ENCODE measurements at places on chromosomes 2 and 18. TPM values are rescaled to one million over a fixed set of nuclear protein-coding genes. Genes with fewer than 3 reads are reported as not detected.

The TWIST2 gene
- total RNA-seq, result 108 TPM

The L3MBTL4 gene
- not detected for total RNA-seq

The TRIM43 gene
- total RNA-seq, result not detected

The MOGAT1 gene
- total RNA-seq, result not detected

The GCC2 gene
- 7.6 TPM for total RNA-seq

The SP9 gene
- not detected for total RNA-seq

The ABCG8 gene
- total RNA-seq, result not detected

The GAREM2 gene
- 2.1 TPM for total RNA-seq

The SERPINB12 gene
- total RNA-seq, result 0.32 TPM

The SRD5A2 gene
- total RNA-seq, result not detected

The KCNS3 gene
- total RNA-seq, result 6.7 TPM

DNA sequence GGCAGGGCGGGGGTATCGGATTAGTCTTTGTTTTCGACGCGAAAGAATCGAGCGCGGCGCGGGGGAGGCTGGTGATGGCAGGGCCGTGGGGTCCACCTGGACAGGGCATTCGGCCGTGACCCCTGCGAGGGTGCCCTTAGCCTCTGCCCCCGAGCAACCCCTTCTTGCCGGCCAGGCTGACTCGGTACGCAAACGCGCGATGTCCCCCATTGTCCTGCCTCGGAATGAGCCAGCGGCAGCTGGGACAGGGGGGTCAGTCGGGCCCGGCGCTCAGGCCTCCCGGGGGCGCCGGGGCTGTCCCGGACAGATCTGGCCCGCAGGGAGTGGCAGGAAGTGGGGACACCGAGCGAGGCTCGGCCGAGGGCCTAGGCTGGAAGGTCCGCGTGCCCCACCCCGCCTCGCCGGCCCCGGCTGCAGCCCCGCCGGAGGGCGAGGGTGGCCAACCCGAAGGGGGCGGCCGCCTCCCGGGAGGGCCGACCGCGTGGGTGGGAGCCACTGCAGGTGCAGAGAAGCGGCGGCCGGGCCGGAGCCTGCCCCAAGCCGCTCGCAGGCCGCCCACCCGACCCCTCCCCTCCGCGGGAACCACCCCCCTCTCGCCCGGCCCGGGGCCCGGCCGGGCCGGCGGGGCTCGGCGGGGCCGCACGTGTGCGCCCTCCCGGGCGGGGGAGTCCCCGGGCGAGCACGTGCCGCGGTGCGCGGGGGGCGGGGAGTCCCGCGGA lies at the start of gene TET3:
TET3 (plus strand) TSS at position 708 of the 719 bp plus-strand sequence. CDS start 1,494 bp downstream, outside the sequence.
- DNase-seq, result peak; percentile 66

- no peak for DNase-seq
Observed at GRCh38 chr2:236908439-236909192, 177.1 kb upstream of the COPS8 start.

- DNase-seq, result no peak
Observed at GRCh38 chr2:190646780-190647522, 1.9 kb upstream of the NAB1 start.

- DNase-seq, result no peak
Observed at GRCh38 chr2:201996679-201997314, 36.9 kb upstream of the FZD7 start.

DNA sequence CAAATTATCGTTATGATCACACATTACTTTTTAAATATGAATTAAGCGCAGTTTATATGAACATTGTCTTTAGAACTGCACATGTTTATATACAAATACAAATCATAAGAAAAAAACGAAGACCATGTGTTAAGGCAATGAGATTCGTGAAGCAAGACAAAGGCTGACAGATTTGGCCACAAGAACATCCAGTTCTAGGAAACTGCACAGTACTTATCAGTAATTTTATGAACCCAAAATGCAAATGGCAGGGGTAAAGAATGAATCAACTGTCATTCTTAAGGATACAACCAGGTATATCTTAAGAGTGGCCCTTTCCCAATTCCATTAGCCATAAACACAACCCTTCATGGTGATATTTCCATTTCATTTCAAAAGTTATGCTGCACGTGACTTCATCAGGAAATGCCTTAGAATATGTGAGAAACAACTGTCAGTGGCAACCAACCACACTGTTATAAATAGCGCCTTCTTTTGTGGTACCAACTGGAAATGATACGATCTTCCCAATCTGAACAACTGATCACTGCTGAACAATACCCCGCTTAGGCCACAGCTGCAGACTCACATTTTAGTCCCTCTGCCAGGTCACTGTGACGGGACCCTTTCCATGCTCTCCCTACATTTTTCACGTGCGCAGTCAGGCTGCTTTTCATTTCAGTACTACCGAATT lies 144.9 kb downstream of the L3MBTL4 start:
- DNase-seq, result no peak

- no peak for DNase-seq
Observed at GRCh38 chr2:37827911-37828511, 97.1 kb upstream of the RMDN2 start.

GRCh38 chr2:37800176-37800858 lies 124.8 kb upstream of the RMDN2 start:
- DNase-seq, result no peak

GRCh38 chr2:54957321-54957999 lies 92.8 kb downstream of the RTN4 start:
- no peak for DNase-seq

- DNase-seq, result no peak
Observed at GRCh38 chr18:7601246-7601615, 34.1 kb downstream of the PTPRM start.

GRCh38 chr18:44680273-44681075 lies at the start of gene SETBP1:
SETBP1 (plus strand) TSS chr18:44680888; CDS start chr18:44701347, 20,459 bp downstream.
- peak; percentile 82 for DNase-seq

DNA sequence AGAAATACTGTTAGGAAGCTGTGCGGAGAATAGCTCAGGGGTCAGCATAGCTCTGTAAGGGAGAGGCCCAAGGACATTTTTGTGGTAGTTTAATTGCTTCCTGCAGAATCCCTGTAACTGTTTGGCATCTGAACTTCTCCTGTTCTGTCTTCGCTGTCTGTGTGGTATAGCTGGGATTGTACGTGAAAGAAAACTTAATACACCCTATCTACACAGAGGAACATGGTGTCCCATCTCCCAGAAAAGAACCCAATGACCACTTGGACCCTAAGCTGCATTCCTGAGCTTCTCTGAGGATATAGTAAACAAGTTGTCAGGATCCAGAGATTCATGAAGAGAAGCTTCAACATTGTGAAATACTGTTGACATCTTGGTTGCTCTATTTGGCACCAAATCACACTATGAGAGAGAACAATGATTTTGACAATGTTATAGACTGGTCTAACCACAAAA lies 81.3 kb downstream of the CDC42EP3 start:
- no peak for DNase-seq

- no peak for DNase-seq
Observed at GRCh38 chr18:21820033-21820810, 79.6 kb downstream of the MIB1 start.

- no peak for DNase-seq
Observed at GRCh38 chr2:70826696-70827350, 6.4 kb upstream of the CLEC4F start.

- no peak for DNase-seq
Observed at GRCh38 chr2:160224060-160224459, 24.0 kb upstream of the ITGB6 start.

DNA sequence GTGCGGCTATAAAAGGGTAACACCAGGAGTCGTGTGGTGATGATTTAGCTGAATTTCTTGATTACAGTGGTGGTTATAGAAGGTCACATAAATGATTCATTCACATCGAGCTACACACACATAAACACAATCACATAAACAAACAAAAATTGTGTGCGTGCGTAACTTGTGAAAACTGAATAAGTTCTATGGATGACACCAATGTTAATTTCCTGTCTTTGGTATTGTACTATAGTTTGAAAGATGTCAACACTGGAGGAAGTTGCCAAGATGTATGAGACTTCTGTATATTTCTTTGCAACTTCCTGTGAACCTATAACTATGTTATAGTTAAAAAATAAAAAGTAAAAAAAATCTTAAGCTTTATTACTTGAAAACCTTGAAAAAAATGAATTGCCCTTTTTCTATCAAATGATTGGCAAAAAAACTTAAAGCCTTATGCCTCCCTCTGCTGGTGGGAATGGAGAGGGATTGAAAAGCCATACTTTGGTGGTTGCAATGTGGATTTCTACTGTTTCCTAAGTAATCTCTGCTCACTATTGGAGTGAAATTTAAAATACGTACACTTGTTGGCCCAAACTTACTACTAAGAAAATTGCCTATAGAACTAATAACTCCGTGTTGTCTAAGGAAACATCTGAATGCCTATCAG lies 227.7 kb downstream of the RPIA start:
- no peak for DNase-seq

DNA sequence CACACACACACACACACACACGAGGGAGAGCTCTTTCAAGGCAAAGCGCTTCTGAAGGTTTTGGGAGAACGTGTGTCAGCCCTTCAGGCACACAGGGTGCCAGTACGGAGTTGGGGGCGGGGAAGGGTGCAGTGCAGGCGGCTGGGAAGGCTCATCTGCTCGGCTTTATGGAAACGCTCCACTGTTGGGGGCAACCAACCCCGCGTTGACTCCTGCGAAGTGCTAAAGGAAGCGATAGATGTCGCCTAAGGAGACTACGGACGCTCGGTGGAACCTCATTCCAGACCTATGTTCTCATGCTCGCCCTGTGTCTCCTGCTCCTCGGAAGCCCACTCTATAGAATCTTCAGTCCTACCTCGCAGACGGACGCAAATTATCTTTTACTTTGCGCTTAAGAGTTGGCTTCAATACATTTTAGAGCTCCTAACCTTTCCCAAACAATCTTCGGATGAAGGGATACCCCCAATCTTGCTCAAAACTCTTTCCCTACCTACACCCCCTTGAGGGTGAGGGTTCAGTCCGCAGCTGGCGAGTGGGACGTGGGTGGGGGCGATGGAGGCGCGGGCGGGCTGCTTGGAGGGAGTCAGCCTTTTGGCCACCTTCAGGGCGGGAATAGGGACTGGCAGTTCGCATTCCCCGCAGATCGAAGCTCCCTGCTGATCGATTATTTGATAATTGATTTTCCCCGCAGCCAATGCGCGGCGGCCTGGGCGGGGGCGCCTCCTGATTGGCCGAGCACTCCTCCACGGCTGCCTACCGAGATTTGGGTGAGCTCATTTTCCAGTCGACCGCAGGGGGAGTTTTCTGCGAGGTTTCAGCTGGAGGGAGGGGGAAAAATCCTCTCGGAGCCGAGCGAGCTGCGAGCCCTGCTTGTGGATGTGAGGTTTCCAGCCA lies 1.9 kb upstream of the MEIS1 start:
- DNase-seq, result peak; percentile 95

GRCh38 chr2:18998491-18998890 lies 359.9 kb downstream of the OSR1 start:
- DNase-seq, result no peak

DNA sequence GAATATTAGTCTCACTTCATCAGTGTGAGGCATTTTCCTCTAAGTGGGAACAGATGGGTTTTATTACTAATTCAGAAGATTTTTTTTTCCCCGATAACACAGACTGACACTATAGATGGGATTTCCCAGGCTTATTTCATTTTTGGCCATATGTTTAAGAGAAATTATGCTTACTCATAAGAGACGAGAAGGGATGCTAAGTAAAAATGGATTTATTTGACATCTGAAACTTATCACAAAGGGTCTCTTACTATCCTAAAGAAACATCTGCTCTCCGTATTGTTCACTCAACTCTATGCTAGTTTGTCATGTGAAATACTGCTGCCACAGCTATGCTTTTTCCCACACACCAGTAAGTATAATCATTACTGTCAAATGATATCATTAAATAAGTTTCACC lies 1476.3 kb downstream of the LRP1B start:
- DNase-seq, result no peak

GRCh38 chr2:209331291-209331844 lies 92.5 kb upstream of the MAP2 start:
- no peak for DNase-seq

DNA sequence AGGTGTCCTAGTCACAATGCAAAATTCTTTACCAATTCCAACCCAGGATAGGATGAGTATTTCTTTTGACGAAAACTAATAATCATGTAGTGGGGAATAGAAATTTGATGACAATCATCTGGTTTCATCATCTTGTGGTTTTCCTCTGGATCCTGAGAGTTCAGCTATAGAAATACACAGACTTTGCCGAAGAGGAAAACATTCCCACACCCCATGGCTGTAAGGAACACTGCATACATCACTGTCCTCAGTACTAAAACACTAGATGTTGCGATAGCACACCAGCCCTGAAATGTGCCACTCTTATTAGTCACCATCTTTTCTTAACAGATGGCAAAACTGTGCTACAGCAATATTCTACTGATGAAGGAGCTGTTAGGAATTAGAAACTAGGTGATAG lies 29.4 kb downstream of the CERKL start:
- DNase-seq, result no peak

- no peak for DNase-seq
Observed at GRCh38 chr2:230812033-230812432, 52.7 kb upstream of the ITM2C start.

GRCh38 chr2:96241900-96242611 lies 23.7 kb downstream of the TMEM127 start:
- DNase-seq, result no peak

- DNase-seq, result no peak
Observed at GRCh38 chr2:192137451-192137850, 57.3 kb downstream of the TMEFF2 start.

DNA sequence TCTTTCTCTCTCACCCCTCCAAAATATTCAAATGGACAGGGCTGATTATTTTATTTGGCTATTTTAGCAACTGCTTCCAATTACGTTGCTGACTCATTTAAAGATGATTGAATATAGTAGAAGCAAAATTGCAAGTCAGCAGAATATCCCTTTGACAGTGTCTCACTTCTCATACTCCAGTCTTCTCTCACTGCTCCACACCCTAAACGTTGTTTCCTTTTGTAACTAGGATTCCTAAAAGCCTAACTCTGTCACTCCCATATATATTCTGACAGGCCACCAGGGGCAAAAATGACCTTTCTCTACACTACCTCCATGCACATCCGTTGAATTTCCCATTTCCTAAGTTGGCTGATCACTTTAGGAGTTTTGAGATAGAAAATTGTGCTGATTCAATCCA lies 351.1 kb downstream of the RND3 start:
- no peak for DNase-seq

GRCh38 chr2:213079756-213080155 lies 71.7 kb downstream of the IKZF2 start:
- no peak for DNase-seq

DNA sequence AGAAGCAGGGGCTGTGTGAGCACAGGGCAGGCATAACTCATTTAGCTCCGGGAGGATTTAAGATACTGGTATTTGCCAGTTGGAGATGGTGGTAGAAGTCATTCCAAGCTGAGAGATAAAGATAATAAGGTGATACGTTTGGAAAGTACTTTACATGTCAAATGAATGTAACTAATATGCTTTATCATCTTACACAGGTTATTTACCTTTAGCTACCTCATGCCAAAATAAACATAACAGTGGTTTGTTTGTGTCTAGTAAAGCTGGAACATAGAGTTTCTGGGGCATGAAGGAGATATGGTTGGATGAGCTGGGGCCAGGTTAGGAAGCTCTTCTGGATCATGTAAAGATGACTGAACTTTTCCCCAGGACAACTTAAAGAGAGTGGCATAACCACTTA lies 126.9 kb upstream of the PIK3C3 start:
- DNase-seq, result no peak

- no peak for DNase-seq
Observed at GRCh38 chr2:163934131-163934530, 198.3 kb upstream of the FIGN start.

GRCh38 chr18:54776282-54776977 lies 51.8 kb upstream of the RAB27B start:
- DNase-seq, result no peak

Data from ascending aorta (tissue), 2 donors.